SK-N-SH (cell line): ENCODE measurements at places on chromosomes 2 and 18. TPM values are rescaled to one million over a fixed set of nuclear protein-coding genes. Genes with fewer than 3 reads are reported as not detected.

GRCh38 chr2:68318914-68319397, 793 bp downstream of the CNRIP1 start:
- H3K36me3 ChIP-seq, result peaks cover 32% of the 10 kb centered on the region
- peak overlapping the region; percentile 97 for H3K27ac ChIP-seq
- no peak for DNase-seq

- no peak overlapping the region for H3K27ac ChIP-seq
- H3K27me3 ChIP-seq, result no peaks in the 10 kb centered on the region
- H3K4me1 ChIP-seq, result no peaks in the 10 kb centered on the region
- no peak for DNase-seq
- no peaks in the 10 kb centered on the region for H3K36me3 ChIP-seq
- H3K4me3 ChIP-seq, result no peak overlapping the region
These were observed 34.6 kb upstream of the RAB1A start for GRCh38 chr2:65164426-65164891.

- H3K36me3 ChIP-seq, result no peaks in the 10 kb centered on the region
- no peak overlapping the region for H3K4me3 ChIP-seq
- peaks cover 3% of the 10 kb centered on the region; the same call in 1 of the 2 replicates for H3K27me3 ChIP-seq
- no peaks in the 10 kb centered on the region for H3K4me1 ChIP-seq
These were observed 10.0 kb upstream of the GPR55 start for GRCh38 chr2:230935130-230935430.

- DNase-seq, result no peak
- no peak overlapping the region for H3K4me3 ChIP-seq
- H3K36me3 ChIP-seq, result no peaks in the 10 kb centered on the region
- H3K27ac ChIP-seq, result no peak overlapping the region
These were observed 317.3 kb downstream of the RBM43 start for GRCh38 chr2:150944315-150944714.

DNA sequence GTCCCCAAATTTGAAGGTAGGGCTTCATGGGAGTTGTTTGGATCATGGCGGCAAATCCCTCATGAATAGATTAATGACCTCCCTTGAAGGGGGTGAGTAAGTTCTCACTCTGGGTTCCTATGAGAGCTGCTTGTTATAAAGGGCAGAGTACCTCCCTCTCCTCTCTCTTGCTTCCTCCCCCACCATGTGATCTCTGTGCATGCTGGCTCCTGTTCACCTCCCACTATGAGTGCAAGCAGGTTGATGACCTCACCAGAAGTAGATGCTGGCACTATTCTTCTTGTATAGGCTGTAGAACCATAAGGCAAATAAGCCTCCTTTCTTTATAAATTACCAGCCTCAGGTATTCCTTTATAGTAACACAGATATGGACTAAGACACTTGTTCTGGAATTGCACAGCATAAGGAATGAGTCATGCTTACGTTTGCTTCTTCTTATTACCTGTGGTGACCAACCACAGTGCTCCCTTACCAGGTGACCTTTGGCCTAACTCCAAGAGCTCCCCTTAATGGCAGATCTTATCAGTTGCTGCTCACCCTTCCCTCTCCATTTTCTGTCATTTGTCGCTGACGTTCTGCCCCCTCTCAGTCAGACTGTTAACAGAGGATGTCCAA, 559.5 kb upstream of the GCFC2 start:
- no peak for DNase-seq
- peaks cover 14% of the 10 kb centered on the region for H3K4me1 ChIP-seq
- no peaks in the 10 kb centered on the region for H3K27me3 ChIP-seq
- no peaks in the 10 kb centered on the region for H3K36me3 ChIP-seq

- H3K27me3 ChIP-seq, result no peaks in the 10 kb centered on the region
- no peak overlapping the region for H3K4me3 ChIP-seq
- no peaks in the 10 kb centered on the region for H3K36me3 ChIP-seq
- no peak overlapping the region for H3K27ac ChIP-seq
These were observed 30.2 kb downstream of the PKP4 start for GRCh38 chr2:158486970-158487325.

DNA sequence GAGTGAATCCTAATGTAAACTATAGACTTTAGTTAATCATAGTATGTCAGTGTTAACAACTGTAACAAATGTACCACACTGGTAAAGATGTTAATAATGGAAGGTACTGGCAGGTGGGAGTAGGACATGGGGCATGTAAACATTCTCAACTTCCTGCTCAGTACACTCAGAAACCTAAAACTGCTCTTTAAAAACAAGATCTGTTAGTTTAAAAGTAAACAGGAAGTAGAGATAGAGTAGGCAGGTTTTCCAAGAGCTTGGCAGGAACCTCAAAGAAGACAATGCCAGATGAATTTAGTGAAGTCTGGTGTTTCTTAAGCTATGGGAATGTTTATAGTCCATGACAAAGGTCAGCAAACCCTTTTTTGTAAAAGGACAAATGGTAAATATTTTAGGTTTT, 46.6 kb downstream of the CCDC138 start:
- no peak overlapping the region for H3K27ac ChIP-seq
- H3K27me3 ChIP-seq, result no peaks in the 10 kb centered on the region
- H3K36me3 ChIP-seq, result peaks cover 17% of the 10 kb centered on the region
- H3K4me1 ChIP-seq, result no peaks in the 10 kb centered on the region

- H3K4me3 ChIP-seq, result no peak overlapping the region
- no peak overlapping the region for H3K27ac ChIP-seq
- peaks cover 92% of the 10 kb centered on the region for H3K27me3 ChIP-seq
These were observed 3.4 kb downstream of the SP9 start for GRCh38 chr2:174338147-174338605.

DNA sequence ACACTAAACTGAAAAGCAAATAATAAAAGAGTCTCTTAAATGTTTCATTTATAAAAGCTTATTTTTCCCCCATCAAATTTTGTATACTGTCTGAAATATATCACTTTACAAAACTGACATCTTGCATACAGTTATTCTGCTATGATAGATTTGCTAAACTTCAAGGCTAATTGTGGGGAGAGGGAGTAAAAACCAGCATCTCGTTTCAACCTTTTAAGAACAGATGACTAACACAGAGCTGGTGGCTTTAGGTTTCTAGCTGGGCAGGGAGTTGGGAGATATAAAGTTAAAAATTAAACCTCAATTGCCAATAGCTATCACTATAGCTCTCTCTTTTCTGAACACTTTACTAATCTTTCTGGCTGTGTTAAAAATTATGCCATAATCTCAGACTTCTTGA, 23.5 kb downstream of the C1D start:
- no peak for DNase-seq
- peaks cover 23% of the 10 kb centered on the region for H3K36me3 ChIP-seq
- H3K27ac ChIP-seq, result peak overlapping the region; percentile 95
- H3K27me3 ChIP-seq, result no peaks in the 10 kb centered on the region

GRCh38 chr2:218216674-218217359, at the start of gene ARPC2:
Gene ARPC2, plus strand, starts transcription at chr2:218217189. Its CDS starts 282 bp downstream, at chr2:218217471.
- H3K27me3 ChIP-seq, result no peaks in the 10 kb centered on the region
- DNase-seq, result peak; percentile 97
- peak within 1 kb of the TSS; percentile 87 for H3K27ac ChIP-seq
- peaks cover 17% of the 10 kb centered on the region for H3K36me3 ChIP-seq
- H3K4me1 ChIP-seq, result peaks cover 23% of the 10 kb centered on the region; the same call in 1 of the 2 replicates
- H3K4me3 ChIP-seq, result peak within 1 kb of the TSS; percentile 94

DNA sequence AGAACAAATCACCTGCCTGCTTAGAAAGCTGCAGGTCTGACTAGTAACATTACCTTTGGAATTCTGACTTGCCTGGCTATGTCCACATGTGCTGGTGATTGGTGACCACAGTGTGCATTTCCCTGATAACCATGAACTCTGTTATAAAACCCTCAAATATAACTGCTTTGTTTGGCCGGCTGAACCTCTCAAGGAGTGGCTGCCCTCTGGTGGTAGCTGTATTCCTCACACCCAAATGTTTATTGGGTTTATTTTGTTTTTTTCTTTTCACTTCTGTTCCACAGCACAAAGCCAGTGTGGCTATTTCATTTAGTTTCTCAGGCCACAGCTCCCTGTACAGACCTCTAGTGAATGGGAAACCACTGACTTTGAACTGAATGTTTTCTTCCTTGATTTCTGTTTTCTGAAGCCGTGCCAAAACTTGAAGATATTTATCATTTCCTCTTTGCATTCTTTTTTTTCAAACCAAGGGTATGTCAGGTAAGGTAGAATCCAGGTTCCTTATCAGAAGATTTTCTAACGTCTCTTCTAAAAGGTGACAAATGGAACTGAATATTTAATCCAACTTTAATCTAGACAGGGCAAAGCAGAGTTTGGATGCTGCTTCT, 549.0 kb upstream of the VRK2 start:
- DNase-seq, result peak; percentile 35
- no peaks in the 10 kb centered on the region for H3K36me3 ChIP-seq
- no peaks in the 10 kb centered on the region; the same call in 1 of the 2 replicates for H3K4me1 ChIP-seq
- no peaks in the 10 kb centered on the region for H3K27me3 ChIP-seq
- H3K4me3 ChIP-seq, result no peak overlapping the region

DNA sequence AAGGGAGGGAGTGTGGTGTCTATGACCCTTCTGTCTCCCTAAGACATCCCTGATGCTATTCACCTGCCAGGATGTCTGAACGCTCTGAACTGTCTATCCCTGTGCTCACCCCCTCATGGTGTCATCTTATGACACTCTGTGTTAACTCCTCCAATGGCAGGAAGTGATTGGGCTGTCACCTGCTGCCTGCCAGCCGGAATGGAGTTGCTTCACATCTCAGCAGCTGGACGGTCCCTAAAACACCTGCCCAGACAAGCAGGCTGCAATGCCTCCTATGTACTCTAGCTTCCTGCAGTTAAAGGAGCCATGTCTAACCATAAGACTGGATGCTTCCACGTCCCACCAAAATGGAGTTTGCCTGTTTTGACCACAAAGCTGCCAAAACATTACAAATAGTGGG, 99.9 kb downstream of the CPO start:
- no peaks in the 10 kb centered on the region for H3K36me3 ChIP-seq
- H3K4me3 ChIP-seq, result no peak overlapping the region
- H3K4me1 ChIP-seq, result no peaks in the 10 kb centered on the region; the same call in none of the 2 replicates

GRCh38 chr2:73697606-73698005, 39.5 kb downstream of the TPRKB start:
- no peak for DNase-seq
- H3K36me3 ChIP-seq, result no peaks in the 10 kb centered on the region
- H3K27ac ChIP-seq, result no peak overlapping the region
- no peak overlapping the region for H3K4me3 ChIP-seq
- H3K27me3 ChIP-seq, result no peaks in the 10 kb centered on the region
- H3K4me1 ChIP-seq, result no peaks in the 10 kb centered on the region

- no peaks in the 10 kb centered on the region for H3K27me3 ChIP-seq
- no peaks in the 10 kb centered on the region for H3K4me1 ChIP-seq
- no peaks in the 10 kb centered on the region for H3K36me3 ChIP-seq
- no peak overlapping the region for H3K4me3 ChIP-seq
These were observed 120.8 kb upstream of the GLI2 start for GRCh38 chr2:120614901-120615300.

GRCh38 chr2:105839793-105840192, 95.1 kb downstream of the NCK2 start:
- H3K4me1 ChIP-seq, result peaks cover 20% of the 10 kb centered on the region
- no peak overlapping the region for H3K27ac ChIP-seq
- H3K4me3 ChIP-seq, result no peak overlapping the region
- no peaks in the 10 kb centered on the region for H3K27me3 ChIP-seq
- H3K36me3 ChIP-seq, result peaks cover 2% of the 10 kb centered on the region

GRCh38 chr18:36179562-36180355, 7.5 kb upstream of the MOCOS start:
- H3K4me3 ChIP-seq, result no peak overlapping the region
- DNase-seq, result no peak
- H3K27ac ChIP-seq, result peak overlapping the region; percentile 53
- H3K36me3 ChIP-seq, result peaks cover 32% of the 10 kb centered on the region
- H3K4me1 ChIP-seq, result no peaks in the 10 kb centered on the region
- H3K27me3 ChIP-seq, result no peaks in the 10 kb centered on the region

DNA sequence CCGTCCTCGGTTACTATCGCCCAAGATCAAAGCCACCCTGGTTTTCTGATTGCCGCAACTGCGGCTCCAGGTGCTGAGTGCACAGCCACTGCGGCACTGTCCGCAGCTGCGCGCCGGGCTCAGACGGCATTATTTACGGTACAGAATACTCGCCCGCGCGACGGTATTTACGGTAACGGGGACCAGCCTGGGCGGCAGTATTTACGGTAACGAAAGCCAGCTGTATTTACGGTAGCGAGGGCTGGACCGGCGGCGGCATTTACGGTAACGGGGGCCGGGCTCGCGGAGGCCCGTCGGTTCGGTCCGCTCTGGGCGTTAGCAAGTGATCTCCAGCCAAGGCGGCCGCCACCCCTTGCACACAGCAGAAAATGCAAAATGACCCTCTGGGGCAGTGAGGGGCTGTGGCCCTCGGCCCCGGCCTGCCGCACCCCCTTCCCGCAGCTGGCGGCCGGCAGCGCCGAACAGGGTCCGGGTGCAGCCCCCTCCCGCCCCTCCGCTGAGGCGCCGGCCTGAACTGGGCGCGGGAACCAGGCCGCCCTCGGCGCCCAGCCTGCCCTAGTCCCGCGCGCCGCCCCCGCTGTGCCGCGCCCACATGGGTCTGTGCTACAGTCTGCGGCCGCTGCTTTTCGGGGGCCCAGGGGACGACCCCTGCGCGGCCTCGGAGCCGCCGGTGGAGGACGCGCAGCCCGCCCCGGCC, at the start of gene GNAL:
GNAL (plus strand) TSS at position 293 of the 697 bp plus-strand sequence; CDS start at position 593, 300 bp downstream.
- H3K4me3 ChIP-seq, result peak within 1 kb of the TSS; percentile 21; the same call in 1 of the 2 replicates
- peak; percentile 79 for DNase-seq
- H3K4me1 ChIP-seq, result no peaks in the 10 kb centered on the region
- no peaks in the 10 kb centered on the region for H3K36me3 ChIP-seq
- no peak within 1 kb of the TSS for H3K27ac ChIP-seq
- peaks cover 22% of the 10 kb centered on the region for H3K27me3 ChIP-seq

DNA sequence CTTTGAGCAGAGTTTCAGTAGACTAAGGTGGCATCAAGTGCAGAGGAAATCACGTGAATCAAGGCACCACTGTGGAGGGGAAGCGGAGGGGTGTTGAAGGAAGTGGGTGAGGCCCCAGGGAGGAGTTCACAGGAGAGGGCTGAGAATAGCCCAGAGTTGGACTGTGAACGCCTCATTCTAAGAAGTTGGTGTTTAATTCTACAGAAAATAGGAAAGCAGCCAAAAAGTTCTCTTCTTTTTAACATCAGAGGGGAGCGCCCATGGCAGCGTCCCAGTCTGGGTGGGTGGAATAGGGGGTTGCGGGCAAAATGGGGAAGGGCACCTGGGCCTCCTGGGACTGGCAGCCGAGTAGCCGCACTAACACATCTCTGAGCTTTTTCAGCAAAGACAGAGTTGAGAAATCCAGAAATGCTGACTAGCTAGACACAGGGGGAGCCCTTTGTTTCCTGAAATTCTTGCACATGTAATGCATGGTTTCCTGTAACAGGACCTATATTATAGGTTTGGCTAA, 97.0 kb downstream of the NEB start:
- DNase-seq, result no peak
- no peak overlapping the region for H3K27ac ChIP-seq
- H3K4me1 ChIP-seq, result no peaks in the 10 kb centered on the region
- H3K27me3 ChIP-seq, result no peaks in the 10 kb centered on the region
- no peak overlapping the region for H3K4me3 ChIP-seq

Gene SESTD1
- polyA plus RNA-seq, result 4.6 and 5.1 TPM in 2 replicates

Gene COL5A2
- 18.7 and 20.4 TPM in 2 replicates for polyA plus RNA-seq

Gene SCN3A
- 0.33 and 0.97 TPM in 2 replicates for polyA plus RNA-seq

Gene CTLA4
- polyA plus RNA-seq, result 0.03 TPM in 1 of 2 replicates, not detected in the other

Gene UNC80
- polyA plus RNA-seq, result 0.59 and 1.3 TPM in 2 replicates

Gene ACMSD
- not detected in 2 replicates for polyA plus RNA-seq

Gene NCK2
- polyA plus RNA-seq, result 31.9 and 42.8 TPM in 2 replicates

Gene SKOR2
- not detected in 2 replicates for polyA plus RNA-seq
